Ureter (tissue), 1 donor: ENCODE measurements at places on chromosomes 11 and 22.

DNA sequence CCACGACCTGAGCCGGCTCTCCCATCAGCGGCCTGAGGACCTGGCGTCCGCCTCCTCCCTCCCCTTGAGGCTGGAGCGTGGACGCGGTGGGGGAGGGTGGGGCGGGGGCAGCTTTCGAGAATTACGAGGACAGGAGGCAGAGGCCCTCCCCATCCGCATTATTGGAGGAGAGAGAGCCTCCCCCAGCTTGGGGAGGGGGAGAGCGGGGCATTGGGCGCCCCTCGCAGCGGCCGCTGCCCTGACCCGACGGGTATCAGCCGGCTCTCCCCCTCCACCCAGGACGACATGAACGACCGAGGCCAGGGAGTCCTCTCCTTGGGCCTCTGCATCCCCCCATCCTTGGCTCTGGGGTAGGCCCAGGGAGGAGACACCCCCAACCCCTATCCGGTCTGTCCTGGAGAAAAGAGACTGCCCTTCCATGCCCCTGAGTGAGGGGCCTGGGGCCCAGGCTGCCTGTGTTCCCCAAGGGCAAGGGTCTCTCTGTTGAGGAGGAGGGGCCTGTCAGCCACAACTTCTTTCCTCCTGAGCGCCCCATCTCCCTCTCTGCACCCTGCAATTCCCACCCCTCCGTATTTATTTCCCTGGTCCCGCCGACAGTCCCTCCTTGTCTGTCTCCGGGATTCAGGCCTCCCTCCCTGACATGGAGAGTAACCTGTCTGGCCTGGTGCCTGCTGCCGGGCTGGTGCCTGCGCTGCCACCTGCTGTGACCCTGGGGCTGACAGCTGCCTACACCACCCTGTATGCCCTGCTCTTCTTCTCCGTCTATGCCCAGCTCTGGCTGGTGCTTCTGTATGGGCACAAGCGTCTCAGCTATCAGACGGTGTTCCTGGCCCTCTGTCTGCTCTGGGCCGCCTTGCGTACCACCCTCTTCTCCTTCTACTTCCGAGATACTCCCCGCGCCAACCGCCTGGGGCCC is 495 bp downstream of the GPR137 start:
- DNase-seq: no peak

GRCh38 chr11:57373146-57373545 is 7.8 kb downstream of the PRG3 start:
- no peak for DNase-seq

DNA sequence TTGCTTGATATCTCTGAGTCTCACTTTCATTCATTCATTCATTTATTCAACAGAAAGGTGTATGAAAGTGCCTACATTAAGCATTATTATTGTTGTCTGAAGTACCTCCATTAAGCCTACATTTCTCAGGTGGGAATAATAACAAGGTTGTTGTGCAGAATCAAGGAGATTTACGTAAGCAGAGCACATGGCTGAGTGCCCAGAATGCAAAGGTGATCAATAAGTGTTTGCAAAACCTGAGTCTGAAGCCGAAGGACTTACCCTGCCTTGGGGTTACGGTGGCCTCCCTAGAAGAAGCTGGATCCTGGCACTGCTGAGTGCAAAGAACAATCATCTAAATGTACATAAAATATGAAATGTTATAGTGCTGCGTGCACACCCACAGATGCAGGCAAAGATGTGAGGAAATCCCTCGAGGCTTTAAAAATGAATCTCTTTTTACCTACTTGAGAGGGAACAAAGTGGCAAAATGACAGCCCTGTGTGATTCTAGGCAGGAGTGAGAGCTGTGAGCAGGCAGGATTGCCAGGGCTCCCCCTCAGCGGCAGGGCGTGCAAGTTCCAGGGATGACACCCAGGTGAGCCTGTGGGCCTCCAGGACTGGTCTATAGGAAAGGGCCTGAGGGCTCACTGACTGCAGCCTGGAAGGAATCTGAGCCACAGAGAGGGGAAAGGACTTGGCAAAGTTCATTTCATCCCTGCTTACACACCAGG is 133.1 kb upstream of the TBCEL start:
- DNase-seq: no peak

DNA sequence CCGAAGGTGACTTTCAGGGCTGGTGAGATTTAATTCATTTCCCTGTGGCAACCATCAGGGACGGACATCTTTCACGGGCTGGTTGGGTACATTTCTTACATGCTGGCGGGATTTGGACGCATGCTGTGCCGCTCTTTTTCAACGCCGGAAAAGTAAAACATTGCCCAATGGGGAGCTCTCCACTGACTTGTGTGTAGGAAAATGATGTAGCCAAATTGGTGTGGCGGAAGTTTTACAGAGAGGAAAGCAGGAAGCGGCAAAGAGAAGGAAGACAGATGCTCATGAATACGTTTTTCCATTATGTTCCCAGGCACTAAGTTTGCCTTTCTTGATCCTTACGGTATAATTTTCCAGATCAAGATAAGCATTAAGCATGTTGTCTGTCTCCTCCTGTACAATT is 375.8 kb downstream of the NTM start:
- no peak for DNase-seq

- no peak for DNase-seq
Observed at GRCh38 chr11:133541021-133541719, 8.9 kb upstream of the OPCML start.

- DNase-seq: no peak
Observed at GRCh38 chr11:35393098-35393497, 26.3 kb downstream of the SLC1A2 start.

DNA sequence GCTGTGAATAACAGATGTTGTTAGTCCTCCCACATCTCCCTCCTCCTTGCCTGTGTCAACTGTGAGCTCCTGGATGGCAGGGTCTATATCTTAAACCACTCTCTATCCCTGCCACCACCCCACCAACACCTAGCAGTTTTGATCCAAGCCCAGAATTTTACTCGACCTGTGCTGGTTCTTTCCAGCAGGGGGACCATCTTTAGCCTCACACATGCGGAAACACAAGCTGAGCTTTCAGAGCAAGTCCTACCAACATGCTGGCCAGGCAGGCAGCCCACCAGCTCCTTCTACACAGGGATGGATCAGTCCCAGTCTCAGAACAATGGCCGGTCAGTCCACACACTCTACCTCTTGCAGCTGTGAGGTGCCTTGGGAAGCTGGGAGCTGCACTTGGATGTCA is 231.5 kb downstream of the NXPE2 start:
- DNase-seq: no peak

DNA sequence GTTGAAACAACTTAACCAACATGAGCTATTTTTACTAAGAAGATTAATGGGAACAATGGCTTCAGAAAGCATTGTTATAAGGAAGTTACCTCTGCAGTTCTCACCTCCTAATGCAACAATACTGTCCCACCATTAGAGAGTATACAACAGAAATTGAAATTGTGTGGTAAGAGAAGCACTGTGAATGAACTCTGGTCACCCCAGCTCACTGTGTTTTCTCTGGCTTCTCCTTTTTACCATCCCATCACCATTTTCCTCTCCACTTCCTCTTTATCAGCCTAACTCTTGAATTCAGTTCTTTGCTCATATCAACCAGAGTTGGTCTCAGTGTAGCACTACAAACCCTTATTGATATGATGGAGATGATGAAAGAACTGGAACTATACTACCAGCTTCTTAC is 138.0 kb upstream of the POU2AF2 start:
- DNase-seq: no peak
